ENCODE measurements at places on chromosomes 11 and 22.

DNA sequence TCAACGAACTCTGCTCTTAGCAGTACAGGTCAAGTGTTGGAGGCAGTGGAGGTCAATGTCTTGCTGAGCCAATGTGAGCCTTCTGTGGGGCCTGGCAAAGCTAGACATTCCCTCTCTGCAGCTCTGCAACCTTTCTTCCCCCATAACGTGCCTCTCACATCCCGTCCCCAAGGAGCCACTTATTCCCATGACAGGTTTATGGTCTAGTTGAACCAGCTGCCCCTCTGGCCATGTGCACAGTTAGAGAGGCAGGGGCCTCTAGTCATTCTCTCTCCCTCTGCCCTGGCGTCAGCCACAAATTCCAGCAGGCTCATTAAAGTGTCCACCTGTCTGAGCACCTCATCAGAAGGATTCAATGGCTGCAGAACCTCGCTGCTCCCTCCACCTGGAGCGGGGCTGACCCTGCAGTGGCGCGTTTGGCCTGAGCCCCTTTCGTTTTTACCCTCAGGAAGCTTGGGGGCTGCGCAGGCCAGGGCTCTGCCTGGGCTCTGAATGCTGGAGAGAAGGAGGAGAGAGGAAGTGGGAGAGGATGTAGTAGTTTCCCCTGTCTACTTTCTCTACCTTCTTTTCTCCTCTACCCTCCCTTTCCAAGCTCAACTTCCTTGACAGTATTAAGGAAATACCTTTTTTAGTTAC, 302.1 kb upstream of the B3GAT1 start:
- no peak for DNase-seq

DNA sequence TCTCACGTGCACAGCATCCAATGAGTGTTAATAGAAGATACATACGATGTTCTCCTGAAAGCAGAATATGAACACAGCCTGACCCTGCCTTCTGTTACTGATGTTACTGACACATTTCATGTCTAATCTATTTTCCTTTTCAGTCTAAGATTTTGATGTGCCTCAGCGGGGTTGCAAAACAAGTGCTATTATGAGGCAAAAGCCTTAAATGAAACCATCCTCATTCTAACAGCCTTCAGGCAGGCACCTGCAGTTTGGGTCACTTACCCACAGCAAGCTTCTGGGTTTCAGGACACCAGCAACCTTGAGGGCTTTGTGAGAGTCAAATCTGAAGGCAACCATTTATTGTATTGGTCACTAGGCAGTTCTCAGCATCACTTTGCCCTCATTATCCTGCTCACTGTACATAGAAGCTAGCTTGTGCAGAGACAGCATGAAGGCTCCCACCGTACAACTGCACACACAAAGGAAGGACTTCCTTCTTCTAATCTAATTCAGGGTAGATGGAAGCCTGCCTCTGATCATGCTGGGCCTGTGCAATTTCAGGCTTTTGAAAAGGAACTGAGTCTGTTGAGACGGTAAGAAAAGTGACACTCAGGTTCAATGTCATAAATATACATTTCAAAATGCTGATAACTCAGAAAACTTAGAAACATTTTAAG, 183.2 kb upstream of the PITPNB start:
- no peak for DNase-seq

DNA sequence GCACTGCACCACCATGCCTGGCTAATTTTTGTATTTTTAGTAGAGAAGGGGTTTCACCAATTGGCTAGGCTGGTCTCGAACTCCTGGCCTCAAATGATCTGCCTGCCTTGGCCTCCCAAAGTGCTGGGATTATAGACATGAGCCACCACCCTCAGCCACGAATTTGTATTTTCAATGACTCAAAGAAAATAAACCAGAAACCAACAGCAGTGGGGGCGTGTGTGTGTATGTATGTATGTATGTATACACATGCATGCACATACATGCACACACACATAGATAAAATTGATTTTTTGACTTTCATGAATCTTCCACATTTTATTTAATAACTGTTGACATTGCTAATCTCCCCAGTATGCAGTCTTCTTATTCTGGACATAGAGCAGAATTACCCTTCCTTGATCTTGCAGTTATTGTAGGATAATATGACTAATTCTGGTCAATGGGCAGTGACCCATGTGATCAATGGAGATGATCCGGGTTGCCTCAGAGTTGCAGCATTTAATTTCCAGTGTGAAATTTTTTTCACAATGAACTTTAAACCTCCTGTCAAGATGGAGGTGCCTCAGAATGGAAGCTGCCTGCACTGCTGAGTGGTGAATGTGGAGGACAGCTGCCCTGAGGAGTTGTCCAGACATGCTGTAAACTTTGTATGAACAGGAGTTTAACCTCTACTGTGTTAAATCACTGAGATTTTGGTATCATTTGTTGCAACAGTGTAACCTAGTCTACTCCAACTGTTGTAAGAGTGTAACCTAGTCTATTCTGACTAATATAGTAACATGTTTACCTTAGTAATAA, 12.8 kb upstream of the PTPN5 start:
- DNase-seq, result no peak

DNA sequence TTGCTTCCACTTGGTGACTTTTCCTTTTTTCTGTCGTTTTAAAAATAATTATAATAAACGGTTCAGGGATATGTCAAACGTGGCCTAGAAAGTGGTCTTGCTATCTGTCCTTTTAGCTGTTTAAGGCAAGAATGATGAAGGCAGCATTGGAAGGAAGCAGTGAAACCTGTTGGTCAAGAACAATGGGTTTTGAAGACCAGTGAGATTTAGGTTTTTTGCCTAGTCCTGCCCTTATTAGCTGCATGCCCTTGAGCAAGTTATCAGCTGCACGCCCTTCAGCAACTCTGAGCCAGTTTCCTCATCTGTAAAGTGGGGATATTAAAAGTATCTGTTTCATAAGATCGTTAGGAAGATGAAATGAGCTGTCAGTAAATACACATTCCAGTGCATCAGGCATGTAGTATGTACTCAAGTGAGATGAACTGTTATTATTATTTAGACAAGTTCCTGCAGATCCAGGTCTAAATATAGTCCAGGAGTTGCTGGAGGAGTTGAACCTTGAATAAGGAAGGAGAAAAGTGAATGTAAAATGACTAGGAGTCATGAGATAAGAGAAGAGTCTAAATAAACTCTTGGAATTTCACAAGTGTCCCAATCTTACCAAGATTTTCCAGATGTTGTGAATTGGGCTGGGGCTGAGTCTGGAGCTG, 90.8 kb upstream of the HSD17B12 start:
- no peak for DNase-seq

GRCh38 chr22:37433786-37434185, 6.5 kb upstream of the ELFN2 start:
- DNase-seq, result no peak

- no peak for DNase-seq
Observed at GRCh38 chr22:50720301-50721256, 17.4 kb upstream of the ACR start.

- DNase-seq, result peak; percentile 80
Observed at GRCh38 chr11:100294748-100295147, 392.3 kb upstream of the ARHGAP42 start.

- no peak for DNase-seq
Observed at GRCh38 chr11:72626414-72626936, 47.7 kb downstream of the PDE2A start.

DNA sequence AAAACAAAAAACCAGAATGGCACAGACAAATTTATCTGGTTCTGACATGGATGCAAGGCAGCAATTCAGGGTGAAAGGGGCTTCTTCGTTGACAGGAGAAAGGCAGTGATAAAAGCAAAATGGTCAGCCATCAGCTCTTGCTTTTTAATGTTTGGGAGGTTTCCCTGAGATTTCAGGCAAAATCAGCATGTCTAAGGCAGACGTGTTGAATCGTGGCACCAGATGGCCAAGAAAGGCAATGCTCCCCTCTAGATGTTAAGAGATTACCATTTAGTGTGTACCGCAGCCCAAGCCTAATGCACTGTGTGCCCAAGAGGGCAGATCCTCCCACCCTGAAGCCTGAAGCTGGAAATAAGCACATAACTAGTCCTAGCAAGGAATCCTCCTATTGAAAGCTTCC, 88.8 kb upstream of the GALNT18 start:
- DNase-seq, result no peak

- no peak for DNase-seq
Observed at GRCh38 chr11:18312012-18312411, 9.9 kb downstream of the HPS5 start.

GRCh38 chr11:105838668-105839384, 183.2 kb downstream of the MSANTD4 start:
- no peak for DNase-seq

- no peak for DNase-seq
Observed at GRCh38 chr11:20158597-20159257, 1.5 kb downstream of the DBX1 start.

- DNase-seq, result no peak
Observed at GRCh38 chr11:65528819-65529350, 4.0 kb downstream of the SCYL1 start.

Measured in NCI-H1930 (cell line).